ENCODE measurements at places on chromosomes 12 and 14.

DNA sequence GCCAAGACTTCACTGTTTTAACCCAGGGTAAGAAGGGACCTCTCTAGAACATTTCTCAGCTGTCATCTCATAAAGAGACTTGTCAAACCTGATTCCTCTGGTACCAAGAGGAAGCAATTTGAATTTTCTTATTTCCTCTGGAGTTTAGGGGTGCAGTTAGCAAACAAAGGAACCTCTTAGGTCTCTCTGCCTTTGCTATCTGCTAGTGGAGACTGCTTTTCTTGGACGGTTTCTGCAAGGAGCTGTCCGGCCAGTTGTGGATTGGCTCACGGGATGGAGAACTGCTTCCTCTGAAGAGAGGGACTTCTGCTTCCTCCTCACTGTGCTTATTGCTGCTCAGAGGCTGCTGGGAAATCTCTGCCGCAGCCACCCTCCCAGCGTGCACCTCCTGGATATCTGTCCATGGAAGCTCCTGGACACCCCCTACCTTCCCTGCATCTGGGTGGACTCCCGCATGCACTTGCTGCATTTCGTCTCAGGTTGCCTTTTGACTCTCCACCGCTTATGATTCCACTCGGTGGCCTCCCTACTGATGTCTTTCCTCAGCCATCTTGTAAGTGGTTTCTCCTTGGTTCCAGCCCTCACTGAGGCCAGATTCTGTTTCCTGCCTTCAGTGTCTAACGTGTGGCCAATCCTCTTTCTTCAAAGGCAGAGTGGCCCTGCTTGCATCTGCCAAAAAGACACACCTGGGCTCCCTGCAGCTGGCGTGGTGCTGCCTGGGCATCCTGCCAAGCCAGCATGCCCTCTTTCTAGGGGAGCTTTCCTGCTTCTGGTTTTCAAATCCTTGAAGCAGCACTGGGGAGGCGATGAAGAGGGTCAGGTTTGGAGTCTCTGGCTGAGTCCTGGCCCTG is 187.3 kb downstream of the CHST11 start:
- DNase-seq, result peak; percentile 17

GRCh38 chr12:24078318-24078765 is 128.9 kb upstream of the SOX5 start:
- no peak for DNase-seq

DNA sequence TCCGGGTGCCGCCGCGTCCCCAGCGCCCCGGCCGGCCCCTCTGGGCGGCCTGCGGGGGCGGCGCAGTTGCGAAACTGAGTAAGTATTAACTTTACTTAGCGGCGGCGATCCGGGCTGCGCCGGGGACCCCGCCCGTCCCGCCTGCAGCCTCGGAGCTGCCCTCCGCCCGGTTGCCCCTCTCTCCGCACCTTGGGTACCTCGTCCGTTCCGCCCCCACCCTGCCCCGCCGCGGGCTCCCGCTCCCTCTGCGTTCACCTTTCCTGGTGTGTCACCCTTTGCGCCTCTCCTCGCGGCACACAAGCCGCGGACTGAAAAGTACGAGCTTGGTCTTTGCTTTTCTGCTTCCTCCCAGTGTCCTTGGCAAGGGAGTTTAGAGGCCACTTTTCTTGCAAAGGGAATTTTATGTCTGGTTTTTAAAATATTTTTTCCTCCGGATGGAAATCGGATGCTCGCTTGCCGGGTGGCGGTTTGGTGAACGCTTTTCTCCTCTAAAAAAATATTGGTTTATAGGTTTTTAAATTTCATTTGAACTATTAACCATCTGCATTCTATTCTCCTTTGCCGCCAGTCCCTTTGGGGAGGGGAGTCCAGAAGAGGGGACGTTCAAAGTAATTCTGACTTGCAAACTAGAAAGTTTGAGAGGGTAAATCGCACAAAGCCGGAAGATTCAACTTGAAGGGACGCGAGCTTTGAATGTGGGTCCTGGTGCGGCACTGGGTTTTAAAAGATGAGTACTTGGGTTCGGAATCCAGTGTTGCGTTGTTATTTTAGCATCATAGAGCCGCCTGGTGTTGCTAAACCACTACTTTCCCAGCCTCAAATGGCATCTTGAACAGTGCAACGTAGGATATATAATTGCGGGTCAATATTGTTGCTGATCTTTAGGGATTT is 834 bp downstream of the RASSF8 start:
- DNase-seq, result no peak

GRCh38 chr14:68018598-68018997 is 199.0 kb downstream of the RAD51B start:
- DNase-seq, result no peak

DNA sequence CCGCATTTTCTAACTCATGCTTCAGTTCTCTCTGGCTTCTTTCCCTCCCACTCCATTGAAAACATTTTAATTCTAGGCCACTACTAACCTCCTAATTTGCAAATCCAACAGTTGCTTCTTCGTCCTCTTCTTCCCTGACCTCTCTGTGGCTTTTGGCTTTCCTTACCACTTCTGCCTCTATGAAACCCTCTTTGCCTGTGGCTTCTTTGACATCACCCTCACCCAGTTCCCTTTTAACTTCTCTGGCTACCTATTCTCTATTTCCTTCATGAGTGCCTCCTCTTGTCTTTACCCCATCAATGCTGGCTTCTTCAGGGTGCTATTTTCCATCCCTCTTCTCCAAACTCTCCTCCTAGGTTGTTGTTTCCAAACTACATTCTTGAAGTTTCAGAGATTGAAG is 4.4 kb upstream of the HCFC2 start:
- no peak for DNase-seq

DNA sequence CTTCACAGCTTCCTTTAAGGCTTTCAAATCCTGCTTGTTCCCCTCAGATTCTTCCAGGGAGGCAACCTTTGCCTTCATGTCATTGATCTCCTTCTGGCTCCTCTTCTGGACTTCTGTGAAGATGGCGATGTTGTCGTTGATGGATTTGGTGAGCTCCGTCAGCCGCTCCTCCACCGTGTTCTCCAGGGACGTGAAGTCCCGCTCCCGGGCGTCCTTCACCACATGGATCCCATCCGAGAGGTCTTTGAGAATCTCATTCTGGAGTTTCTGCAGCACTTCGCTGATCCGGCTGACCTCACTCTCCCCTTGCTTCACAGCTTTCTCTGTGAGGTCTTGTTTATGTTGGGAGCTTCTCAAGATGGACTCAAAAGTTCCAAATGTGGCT is 7.9 kb downstream of the CKAP4 start:
- DNase-seq, result no peak

- DNase-seq, result no peak
Measured at GRCh38 chr12:66428261-66428660, 126.0 kb downstream of the HELB start.

DNA sequence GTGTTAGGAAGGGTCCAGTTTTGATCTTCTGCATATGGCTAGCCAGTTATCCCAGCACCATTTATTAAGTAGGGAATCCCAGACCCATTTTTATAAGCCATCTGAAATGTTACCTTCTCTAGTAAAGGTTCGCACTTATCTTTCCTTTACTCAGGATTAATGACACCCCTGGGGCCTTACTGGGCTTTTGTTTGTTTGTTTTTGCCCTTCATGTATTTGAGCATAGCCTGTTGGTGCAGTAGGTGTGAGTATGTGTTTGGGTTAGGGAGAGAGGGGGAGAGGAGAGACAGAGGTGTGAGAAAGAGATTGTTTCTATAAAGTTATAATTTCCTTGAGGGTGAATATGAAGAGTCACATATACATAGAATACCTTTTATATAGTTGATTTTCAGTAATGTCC is 96.9 kb downstream of the AKAP6 start:
- DNase-seq, result no peak

- no peak for DNase-seq
Measured at GRCh38 chr14:58794993-58795762, 157.4 kb downstream of the DACT1 start.

DNA sequence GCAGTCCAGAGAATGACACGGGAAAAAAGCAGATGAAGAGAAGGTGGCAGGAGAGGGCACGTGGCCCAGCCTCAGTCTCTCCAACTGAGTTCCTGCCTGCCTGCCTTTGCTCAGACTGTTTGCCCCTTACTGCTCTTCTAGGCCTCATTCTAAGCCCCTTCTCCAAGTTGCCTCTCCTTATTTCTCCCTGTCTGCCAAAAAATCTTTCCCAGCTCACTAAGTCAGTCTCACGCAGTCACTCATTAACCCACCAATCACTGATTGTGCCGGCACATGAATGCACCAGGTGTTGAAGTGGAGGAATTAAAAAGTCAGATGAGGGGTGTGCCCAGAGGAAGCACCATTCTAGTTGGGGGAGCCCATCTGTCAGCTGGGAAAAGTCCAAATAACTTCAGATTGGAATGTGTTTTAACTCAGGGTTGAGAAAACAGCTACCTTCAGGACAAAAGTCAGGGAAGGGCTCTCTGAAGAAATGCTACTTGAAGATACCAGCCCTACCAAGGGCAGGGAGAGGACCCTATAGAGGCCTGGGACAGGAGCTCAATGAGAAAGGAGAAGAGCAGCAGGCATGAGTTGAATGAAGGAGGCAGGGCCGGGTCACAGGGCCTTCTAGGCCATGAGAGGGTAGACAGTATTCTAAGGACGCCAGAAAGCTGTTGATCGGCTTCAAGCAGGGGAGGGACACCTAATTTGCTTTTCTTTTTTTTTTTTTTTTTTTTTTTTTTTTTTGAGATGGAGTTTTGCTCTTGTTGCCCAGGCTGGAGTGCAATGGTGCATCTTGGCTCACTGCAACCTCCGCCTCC is 40.9 kb downstream of the DAD1 start:
- DNase-seq, result no peak

- no peak for DNase-seq
Measured at GRCh38 chr12:90042920-90043641, 334.4 kb upstream of the ATP2B1 start.

Measured in bone marrow (tissue), 2 donors.